Cerebellum (tissue), 4 donors: ENCODE measurements at places on chromosomes 3 and 15.
A peak's percentile ranks its signal among the peaks of the same experiment; 100 is the strongest.

DNA sequence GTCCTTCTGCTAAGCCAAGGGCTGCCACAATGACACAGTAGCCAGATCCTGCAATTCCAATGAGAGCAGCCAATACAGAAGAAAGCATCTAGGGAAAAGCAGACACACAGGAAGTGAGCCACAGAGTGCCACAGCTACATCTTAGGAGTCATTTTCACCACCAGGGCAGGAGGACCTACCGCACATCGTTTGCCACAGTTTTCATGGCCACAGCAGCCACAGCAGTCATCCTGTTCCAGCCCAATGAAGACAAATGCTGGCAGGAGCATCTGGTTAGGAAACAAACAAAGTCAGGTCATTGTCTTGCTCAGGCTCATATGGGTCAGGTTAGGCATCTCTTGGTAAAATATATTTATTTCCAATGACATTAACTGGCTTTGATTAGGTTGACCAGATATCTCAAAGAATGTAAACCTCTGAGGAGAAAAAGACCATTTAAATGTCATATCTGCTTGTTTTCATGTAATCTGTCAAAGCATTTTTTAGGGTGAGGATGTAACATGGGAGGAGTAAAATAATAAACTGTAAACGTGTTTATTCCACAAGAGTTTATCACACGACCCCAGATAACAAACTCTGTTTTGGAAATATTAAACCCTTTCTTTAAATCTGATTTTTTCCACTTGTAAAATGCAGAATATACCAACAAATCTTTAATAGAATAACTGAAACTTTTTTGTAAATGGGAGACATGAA lies 1.8 kb downstream of the TM4SF1 start:
- DNase-seq = no peak

DNA sequence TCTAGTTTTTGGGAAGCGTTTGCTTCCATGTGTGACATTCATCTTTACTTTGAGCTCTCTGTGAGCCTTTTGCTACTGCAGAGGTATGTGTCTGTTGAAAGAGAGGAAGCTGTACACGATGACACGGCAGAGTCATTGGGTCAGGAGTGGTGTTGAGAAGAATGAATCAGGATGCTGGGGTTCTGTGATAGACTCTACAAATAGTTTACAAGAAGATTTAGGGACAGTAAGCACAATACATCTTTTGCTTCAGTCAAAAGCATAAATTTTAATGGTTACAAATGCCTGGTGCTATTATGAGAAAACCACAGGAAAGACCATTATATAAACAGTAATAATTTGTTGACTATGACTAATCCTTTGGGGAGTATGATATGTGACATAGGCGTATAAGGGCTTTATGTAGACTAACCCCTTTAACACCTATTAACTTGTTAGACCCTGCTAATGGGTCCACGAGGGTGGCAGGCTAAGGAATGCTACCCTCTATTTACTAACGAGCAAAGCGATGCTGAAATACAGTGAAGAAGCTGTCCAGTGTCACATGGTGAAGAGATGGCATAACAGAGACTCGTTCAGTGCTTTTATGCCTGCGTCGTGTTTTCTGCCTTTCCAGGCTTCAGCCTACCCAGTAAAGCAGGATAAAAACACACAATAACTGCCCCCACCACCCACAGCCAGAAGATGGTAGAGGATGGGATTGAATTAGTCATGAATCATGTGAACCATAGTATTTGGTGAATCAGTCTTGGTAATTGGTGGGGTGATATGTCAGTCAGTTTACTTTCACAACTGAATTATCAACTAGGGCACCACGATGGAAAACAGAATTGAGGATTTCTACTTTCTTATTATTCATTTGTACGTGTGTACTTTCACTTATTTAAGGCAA lies 118.8 kb downstream of the LPP start:
- no peak for DNase-seq

DNA sequence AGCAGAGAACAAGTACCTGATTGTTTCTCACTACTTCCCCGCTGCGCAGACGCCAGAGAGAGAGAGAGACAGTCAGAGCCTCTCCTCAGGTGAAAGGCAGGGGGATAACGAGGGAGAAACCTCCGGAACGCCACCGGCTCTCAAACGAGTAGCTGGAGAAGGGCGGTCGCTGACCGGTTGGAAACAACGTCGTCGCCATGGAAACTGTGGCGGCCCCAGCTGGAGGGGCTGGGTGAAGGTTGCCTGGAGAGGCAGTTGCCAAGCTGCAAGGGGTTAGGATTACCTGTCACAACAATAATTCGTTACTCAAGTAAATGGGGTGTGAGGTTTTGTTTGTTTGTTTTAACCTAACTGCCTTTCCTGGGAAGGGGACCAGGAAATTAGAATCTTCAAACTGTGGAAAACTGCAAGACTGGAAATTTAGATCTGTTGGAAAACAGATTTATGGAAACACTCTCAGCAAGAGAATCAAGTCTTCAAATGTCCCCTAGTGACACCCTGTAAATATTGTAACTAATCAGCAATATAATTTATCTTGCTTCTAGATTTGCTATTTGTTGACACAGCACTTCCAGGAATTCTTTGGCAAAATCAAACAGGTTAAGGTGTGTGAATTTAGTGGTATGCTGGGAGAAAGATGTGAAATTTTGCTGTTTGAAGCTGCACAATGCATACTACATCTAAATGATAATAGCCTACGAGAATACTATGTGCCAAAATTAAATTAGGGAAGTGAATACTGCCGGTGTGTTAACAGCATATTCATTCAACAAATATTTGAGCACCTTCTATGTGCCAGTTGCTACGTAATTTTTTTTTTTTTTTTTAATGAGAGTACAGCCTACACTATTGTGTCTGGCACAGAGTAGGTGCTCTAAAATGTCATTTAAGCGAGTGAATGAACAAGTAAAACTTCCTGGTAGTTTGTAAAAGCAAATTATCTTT lies at the start of gene DNAH12:
TSS of gene DNAH12 (minus strand) at position 164 of the 945 bp plus-strand sequence. CDS start 1,474 bp downstream, outside the sequence.
- DNase-seq = peak; percentile 8

GRCh38 chr3:161800985-161801559 lies 304.5 kb downstream of the OTOL1 start:
- DNase-seq = no peak

- DNase-seq = peak; percentile 44
Measured at GRCh38 chr15:40782609-40783227, 12.9 kb downstream of the C15orf62 start.

DNA sequence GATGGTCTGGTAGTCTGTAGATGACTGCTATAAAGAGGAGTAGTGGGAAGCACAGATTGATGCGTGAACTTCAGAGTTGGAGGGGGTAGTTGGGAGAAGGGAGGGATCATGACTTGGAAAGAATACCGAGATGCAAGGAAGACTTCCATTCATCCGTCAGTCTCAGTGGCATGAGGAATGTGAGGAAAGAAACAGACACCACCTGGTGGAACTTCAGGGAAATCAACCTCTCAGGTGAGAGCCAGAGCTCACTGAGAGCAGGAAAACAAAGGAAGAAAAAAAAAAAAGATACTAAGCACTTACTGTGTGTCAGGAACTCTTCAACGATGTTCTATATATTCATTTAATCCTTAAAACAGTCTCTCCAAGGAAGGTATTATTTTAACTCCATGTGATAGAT lies 172.4 kb downstream of the OXSM start:
- DNase-seq = no peak

GRCh38 chr3:8822141-8822540 lies 52.7 kb upstream of the OXTR start:
- no peak for DNase-seq

DNA sequence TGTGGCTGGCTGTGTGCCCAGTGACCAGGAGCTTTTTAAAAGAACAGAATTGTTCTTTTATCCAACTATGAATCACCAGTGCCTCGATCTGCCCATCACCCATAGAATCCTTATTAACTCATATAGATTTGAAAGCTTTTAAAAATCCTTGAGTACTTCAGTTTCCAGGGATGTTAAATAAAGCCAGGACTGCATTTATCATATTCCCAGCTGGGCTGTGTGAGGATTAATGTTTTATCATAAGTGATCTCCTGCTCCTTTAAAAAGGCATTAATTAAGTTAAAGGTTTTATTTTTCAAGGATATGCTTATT lies 234.0 kb downstream of the MYRIP start:
- no peak for DNase-seq

DNA sequence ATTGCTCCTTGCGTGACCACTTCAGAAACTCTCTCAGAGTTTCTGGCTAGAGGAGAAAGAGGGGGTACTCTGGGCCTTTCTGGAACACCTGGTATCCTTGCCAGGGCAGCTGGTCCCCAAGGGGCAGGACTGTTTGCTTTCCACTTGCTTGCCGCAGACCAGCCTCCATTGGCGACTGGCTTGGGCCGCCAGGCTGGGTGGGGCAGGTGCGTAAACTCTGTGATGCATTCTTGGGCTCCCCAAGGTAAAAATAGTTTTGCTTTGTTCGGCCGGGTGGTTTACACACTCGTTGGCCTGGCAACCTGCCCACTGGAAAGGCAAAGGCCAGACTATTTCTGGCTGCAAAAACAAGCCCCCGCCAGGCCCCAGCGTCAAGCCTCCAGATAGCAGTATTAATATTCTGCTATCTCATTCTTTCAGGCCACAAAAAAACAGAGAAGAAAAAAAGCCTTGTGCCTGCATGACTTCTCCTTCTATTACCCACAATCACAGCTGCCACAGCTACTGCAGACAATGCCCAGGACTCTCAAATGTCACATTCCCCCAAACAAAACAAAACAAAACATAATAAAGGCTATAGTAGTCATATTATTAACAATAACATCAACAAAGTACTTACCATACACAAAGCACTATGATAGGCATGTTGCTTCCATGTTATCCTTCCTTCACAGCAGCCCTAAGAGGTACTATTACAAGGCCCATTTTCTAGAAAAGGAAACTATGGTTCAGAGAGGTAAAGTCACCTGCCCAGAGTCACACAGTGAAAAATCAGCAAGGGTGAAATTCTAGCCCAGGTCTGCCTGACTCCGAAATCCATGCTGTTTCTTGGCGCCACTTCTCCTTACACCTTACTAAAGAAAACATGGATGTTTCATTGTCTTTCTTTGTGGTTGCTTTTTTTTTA lies 14.0 kb upstream of the SSUH2 start:
- DNase-seq = no peak

DNA sequence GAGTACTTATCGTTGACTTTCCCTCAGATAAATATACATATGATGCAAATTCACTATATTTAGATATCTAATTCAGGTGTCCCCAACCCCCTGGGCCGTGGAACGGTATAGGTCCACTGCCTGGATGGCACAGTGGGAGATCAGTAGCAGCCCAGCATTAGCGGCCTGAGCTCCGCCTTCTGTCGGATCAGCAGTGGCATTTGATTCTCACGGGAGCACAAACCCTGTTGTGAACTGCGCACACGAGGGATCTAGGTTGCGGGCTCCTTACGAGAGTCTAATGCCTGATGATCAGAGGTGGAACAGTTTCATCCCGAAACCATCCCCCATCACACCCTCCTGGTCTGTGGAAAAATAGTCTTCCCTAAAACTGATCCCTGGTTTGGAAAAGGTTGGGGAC lies 6.9 kb downstream of the KNL1 start:
- no peak for DNase-seq

- DNase-seq = no peak
Measured at GRCh38 chr3:150180334-150180733, 209.6 kb upstream of the PFN2 start.

- DNase-seq = no peak
Measured at GRCh38 chr3:27521179-27521871, 37.1 kb upstream of the SLC4A7 start.

DNA sequence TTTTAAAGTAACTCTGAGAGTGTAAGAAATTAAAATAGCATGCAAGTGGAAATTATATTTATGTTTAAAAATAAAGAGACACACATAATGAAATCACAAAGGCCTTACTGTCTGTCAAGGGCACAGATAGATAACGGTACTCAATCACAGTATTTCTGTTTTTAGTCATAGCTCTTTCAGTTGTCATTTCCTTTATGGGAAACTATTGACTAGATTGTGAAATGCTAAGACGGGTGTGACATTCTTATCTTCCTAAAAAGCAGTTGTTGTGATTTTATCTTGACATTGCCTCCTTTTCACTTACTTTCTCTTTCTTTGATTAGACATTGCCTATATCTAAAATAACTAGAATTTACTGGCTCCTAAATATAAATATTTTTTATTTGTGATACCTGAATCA lies 100.1 kb upstream of the PLSCR5 start:
- no peak for DNase-seq

DNA sequence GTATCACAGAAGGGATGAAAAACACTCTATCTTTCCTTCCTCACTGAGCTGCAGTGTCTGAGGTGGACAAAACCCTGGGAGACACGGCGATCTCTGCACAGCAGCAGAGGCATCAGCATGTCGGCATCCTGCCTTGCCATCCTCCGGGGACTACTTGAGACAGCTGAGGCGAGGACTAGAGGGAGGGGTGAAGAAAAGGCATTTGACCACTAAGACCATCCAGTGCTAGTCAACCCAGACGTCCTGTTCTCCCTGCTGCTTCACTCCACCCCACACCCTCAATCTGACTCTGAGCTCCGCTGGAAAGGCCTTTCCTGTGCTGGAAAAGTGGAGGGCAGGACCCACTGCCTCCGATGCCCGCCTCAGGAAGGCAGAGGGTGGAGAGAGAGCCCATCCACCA lies 67.3 kb downstream of the VGLL4 start:
- no peak for DNase-seq
